Thoracic aorta (tissue), 2 donors: ENCODE measurements at places on chromosomes 12 and 14.

GRCh38 chr12:127489061-127489460, 777.9 kb upstream of the TMEM132C start:
- no peak for DNase-seq

DNA sequence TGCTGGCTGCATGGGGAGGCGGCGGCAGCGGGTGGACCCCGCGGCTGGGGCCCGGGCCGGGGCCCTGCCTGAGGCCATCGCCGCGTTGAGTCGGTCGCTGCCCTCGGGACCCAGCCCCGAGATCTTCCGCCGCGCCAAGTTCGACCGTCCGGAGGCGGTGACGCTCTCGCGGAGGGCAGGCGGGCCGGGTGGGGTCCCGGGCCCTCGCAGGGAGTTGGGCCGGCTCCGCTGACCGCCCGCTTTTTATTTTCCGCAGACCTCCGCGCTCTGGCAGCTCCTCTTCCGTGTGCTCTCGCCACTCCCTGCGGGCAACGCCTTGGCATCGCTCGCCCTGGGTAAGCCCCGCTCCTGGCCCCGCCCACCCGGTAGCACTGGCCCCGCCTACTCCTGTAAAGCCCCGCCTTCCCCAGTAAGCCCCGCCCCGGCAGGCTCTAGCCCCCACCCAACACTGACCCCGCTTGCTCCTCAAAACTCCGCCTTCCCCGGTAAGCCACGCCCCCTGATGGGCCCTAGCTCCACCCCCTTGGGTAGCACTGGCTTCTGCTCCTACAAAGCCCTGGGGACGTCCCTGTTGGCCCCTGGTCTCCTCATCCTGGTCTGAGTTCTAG, 424 bp downstream of the TEDC1 start:
- DNase-seq: no peak

GRCh38 chr12:88854260-88854659, 274.0 kb upstream of the KITLG start:
- no peak for DNase-seq

DNA sequence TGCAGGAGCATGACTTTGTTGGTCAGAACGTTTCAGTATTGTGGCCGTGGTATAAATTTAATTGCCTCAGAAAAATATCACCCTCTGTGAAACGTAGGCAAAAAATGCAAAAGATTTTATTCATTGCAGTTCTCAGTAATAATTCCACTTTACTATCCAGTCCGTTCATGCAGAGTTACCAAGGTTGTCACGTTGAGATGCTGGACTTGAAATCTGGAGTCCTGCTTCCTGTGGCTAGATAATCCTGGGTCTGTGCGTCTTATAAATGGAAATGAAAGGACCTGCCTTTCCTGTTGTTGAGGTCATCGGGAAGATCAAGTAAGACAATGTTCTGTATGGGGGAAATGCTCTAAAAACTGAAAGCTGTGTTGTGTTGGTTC, 1.3 kb upstream of the AVPR1A start:
- DNase-seq: no peak

DNA sequence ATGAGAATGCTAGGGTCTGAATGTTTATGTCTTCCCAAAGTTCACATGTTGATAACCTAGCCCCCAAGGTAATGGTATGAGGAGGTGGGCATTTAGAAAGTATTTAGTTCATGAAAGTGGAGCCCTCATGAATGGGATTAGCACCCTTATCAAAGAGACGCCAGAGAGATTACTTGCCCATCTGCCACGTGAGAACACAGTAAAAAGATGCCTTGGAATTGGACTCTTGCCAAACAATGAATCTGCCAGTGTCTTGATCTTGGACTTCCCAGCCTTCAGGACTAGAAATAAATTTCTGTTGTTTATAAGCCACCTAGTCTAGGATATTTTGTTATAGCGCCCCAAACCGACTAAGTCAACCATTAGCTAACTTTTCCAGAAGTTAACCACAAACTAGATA, 92.0 kb upstream of the SLC38A4 start:
- no peak for DNase-seq

GRCh38 chr12:123723765-123724164, 11.6 kb downstream of the ATP6V0A2 start:
- no peak for DNase-seq

GRCh38 chr12:50326590-50327284, 43.4 kb upstream of the LIMA1 start:
- DNase-seq: no peak

DNA sequence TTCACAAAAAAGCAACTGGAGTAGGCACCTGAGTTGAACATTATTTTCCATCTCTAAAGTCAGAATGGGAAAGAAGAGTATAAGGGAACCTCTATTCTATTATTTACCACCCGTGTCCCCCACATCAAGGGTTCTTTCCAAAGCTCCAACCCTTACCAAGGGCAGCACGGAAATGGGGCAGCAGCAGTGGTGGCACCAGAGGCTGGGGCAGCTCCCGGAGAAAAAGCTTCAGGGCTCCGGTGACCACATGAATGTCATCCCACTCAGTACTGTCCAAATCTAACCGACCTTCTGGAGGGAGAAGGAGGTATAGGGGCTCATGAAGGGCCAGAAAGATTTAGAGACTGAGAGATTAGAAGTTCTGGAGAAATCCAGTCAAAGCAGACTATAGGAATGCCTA, 5.8 kb downstream of the ARHGAP9 start:
- DNase-seq: no peak

GRCh38 chr12:77402716-77403115, 337.3 kb upstream of the E2F7 start:
- DNase-seq: no peak

DNA sequence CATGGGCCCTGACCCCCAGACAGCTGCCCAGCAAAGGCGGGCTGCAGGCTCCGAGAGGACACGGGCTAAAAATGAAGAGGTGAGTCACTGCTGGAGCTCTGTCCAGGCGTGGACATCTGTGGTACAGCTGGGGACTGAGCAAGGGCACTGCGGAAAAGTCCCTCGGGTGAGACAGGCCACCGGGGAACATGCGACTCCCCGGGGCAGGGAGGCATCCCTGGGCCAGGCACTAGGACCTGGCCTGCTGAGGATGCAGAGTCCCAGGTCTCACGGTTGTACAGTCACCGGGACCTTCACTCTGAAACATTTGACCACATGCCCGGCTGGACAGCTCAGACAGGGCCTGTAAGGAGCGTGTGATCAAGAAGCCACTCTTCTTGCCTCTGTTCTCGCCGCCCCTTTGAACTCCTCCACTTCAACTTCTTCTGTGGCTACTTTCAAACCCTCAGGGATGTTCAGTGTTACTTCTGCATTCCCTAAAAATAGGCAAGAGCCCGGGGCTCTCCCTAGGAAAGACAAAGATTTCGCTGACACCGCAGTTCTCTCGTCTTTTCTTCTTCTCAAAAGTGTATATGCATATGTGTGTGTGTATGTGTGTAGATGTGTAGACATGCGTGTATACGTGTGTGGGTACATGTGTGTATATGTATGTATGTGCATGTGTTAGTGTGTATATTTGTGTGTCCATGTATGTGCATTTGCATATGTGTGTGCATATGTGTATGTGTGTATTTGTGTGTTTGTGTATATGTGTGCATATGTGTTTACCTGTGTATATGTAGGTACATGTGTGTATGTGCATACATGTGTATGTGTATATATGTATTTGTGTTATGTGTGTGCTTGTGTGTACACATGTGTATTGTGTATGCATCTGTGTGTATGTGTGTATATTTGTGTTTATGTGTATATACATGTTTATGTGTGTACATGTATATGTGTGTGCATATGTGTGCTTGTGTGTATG, 5.0 kb upstream of the RFLNA start:
- no peak for DNase-seq

- DNase-seq: no peak
Measured at GRCh38 chr12:28050606-28051005, 78.1 kb upstream of the PTHLH start.

GRCh38 chr12:32661706-32662105, 17.4 kb upstream of the DNM1L start:
- DNase-seq: no peak

- DNase-seq: no peak
Measured at GRCh38 chr12:103852498-103852997, 11.5 kb upstream of the NT5DC3 start.

DNA sequence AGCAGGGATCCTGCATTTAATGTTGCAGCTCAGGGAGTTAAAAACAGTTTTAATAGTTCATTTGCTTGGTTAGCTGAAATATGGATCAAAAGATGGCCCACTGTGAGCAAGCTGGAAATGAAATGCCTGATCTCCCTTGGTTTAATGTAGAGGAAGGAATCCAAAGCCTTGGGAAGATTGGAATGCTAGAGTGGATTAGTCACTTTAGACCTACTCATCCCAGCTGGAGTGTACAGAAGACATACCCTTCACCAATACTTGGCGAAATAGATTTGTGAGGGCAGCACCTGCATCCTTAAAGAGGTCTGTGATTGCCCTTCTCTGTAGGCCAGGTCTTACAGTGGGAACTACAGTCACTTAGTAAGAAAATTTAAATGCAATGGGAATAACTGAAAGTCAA, 58.0 kb upstream of the KRAS start:
- no peak for DNase-seq

GRCh38 chr14:38405851-38406635, 150.2 kb upstream of the CLEC14A start:
- DNase-seq: no peak

DNA sequence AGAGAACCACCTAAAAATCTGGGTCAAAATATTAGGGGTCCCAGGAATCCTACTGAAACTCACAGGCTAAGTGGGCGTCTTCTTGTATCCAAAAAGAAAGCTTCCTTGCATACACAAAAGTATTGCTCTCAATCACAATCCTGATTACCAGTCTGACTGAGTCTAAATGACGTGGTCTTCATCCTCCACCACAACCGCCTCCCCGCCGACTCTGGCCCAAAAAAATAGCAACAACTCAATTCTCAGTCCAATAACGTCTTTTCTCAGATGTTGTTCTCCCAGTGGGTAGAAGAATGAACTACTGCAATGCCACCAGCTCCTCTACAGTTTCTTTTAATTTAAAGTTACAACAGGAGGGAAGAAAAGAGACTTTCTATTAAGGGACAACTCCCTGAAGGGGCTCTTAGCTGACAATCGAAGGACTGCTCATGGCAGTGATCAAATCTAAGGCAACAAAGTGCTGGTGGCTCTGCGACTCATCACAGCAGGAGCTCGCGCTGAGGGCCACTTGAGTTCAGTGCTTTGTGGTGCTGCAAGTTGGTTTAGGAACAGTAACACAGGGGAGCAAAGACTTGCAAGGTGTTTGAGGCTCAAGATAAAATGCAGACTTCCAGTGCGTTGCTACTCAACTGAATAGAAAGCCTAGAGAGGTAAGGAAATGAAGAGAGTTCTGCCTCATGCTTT, 394.1 kb downstream of the BCAT1 start:
- no peak for DNase-seq

DNA sequence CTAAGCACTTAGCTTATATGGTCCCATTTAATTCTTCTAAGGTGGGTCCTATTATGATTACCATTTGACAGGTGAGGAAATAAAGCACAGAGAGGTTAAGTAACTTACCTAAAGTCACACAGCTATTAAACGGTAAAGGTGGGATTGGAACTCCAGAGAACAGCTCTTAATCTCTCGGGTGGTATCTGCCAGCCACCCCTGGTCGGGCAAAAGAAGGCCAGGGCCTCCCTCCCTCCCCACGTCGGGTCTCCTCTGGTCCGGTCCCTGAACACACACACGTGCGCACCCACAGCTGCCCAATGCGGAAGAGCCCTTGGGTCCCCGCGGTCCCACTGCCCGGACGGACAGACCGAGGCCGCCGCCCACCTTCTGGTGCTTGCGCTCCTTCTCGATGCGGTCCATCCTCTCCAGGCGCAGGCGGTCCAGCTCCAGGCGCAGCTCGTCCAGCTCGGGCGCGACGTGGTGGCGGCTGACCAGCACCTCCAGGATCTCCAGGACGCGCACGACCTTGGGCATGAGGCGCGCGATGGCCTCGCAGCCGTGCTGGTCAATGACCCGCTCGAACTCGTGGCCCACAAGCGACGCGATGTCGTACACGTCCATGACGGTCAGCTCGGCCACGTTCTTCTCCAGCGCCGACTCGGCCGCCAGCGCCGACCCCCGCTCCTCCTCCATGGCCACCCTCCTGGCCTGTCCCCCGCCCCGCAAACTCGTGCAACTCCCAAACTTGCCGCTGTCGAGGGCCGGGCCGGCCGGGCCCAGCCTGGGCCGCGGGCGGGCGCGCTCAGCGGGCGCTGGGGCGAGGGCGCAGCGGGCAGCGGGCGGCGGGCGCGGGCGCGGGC, 490 bp downstream of the RILPL1 start:
- DNase-seq: no peak
